Islet precursor cell (in vitro differentiated cells): ENCODE measurements at places on chromosomes 4 and X.

DNA sequence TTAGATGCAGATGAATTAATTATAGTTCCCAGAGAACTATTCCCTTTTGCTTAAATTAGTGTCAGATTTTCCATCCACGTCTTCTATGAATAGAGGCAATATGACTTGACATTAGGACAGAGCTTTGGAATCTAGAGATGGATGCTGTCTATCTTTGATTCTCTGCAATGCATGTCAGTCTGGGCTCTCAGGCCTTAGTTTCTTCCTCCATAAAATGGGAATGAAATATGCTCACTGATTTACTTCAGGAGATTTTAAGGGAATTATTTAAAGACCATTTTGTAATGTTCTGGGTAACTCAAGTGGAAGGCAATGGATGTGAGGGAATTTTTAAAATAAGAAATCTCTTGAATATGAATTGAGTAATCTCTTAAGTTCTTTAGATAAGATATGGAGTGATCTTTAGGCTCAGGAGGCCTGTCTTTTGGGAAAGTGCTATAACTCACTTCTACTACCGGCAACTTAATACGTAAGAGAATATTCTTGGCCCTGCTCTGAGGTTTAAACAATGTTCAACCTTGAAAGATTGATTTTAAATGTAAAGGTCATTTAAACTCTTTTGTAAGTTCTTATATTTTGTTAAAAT, 29.0 kb downstream of the MGST2 start:
- DNase-seq = no peak

GRCh38 chr4:89404530-89404929, 96.9 kb upstream of the GPRIN3 start:
- no peak for DNase-seq

DNA sequence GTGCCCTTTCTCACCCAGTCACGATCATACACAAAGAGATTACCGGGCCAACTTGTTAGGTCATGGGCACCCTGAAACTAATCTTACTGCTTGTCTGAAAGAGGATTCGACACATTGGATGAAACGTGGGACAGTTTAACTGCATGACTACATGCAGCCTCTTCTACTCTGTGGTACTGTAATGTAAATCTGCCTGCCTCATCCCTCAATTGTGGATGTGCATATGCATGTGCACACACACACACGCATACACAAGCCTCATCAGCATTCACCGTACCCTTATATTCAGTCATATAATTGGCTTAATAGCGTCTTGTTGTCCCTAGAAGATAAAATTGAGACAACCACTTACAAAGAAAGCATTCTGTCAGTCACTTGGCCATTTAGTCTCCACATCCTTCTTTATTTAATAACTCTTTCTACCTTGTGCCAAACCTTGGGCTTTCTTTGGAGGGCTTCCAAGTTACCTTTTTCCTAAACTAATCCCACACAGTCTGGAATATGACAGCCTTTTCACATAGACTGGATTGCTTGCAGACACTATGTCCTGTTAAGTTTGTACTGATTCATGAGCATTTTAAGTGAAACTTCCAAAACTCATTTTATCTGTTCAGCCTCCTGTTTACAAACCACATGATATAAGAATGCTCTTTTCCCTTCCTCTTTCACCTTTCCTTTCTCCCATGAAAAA, 132.9 kb downstream of the AFF2 start:
- no peak for DNase-seq

- DNase-seq = no peak
These were observed 61.9 kb upstream of the ENPP6 start for GRCh38 chr4:184279496-184280061.

- DNase-seq = no peak
These were observed 36.7 kb upstream of the STPG2 start for GRCh38 chr4:98179951-98180350.

DNA sequence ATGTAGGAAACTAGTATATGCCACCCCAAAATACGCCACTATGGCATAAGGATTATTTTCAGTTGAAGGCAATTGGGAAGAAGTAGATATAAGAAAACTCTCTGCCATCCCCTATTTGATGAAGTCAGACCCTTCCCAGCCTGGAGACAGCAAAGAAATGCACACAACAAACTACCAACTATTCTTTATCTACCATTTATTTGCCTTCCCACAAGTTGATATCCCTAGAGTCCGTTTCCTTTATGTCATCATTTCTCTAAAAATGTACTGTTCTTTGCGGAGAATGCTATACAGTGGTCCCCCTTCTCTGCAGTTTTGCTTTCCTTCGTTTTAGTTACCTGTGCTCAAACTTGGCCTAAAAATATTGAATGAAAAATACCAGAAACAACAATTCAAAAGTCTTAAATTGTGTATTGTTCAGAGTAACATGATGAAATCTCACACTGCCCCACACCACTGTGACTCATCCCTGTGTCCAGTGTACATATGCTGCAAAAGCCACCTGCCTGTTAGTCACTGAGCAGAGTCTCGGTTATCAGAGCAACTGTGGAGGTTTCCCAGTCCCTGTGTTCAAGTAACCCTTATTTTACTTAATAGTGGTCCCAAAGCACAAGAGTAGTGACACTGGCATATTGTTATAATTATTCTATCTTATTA, 152.3 kb downstream of the WDFY3 start:
- peak; percentile 71 for DNase-seq

- peak; percentile 62 for DNase-seq
These were observed 24.8 kb upstream of the EOLA2 start for GRCh38 chrX:149962859-149963757.

GRCh38 chr4:156775813-156776212, 195.8 kb downstream of the PDGFC start:
- no peak for DNase-seq

GRCh38 chr4:178809921-178810320, 1367.7 kb upstream of the AGA start:
- DNase-seq = no peak

DNA sequence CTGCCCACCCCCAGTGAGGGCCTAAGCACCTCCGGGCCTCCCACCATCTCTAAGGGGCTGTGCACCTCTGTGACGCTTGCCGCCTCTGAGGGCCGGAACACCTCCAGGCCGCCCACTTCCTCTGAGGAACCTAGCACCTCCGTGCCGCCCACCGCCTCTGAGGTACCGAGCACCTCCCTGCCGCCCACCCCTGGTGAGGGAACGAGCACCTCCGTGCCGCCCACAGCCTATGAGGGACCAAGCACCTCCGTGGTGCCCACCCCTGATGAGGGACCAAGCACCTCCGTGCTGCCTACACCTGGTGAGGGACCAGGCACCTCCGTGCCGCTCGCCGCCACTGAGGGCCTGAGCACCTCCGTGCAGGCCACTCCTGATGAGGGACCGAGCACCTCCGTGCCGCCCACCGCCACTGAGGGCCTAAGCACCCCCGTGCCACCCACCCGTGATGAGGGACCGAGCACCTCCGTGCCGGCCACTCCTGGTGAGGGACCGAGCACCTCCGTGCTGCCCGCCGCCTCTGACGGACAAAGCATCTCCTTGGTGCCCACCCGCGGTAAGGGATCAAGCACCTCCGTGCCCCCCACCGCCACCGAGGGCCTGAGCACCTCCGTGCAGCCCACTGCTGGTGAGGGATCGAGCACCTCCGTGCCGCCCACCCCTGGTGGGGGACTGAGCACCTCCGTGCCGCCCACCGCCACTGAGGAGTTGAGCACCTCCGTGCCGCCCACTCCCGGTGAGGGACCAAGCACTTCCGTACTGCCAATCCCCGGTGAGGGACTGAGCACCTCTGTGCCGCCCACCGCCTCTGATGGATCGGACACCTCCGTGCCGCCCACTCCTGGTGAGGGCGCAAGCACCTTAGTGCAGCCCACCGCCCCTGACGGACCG, 977 bp downstream of the MAGEE1 start:
- DNase-seq = peak; percentile 56

DNA sequence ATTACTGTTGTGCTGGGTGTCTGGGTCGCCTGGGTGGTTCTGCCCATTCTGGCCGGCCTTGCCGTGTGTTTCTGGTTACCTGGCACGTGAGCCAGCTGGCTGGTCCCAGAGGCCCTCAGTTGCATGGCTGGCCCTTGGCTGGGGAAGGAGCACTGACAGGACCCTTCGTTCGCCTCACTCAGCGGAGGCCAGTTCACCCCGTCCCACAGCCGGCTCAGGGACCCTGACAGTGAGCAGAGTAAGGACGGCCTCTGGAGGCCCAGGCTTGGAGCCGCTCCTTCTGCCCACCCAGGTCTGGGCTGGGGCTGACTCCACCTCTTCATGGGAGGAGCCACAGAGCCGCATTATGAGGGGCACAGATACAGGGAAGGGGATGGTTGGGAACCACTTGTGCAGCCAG, 20.3 kb upstream of the HGFAC start:
- no peak for DNase-seq

GRCh38 chr4:111991163-111991562, 154.1 kb upstream of the FAM241A start:
- DNase-seq = no peak

DNA sequence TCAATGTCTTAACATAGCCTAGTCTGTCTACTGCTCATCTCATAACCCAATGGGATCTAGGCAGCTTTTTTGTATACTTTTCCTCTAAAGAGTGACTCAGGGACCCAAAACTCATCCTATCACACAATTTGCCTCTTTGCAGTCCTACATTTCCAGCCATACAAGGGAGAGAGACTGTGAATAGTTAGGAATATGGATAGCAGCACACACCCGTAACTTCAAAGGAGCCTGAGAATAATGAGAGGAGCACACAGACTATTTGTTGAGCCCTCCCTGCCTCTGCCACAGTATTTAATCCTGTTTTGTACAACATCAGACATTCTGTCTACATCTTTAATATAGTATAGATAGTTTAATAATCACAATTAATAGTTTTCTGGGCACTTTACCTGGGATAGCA, 83.2 kb downstream of the AREG start:
- DNase-seq = no peak

DNA sequence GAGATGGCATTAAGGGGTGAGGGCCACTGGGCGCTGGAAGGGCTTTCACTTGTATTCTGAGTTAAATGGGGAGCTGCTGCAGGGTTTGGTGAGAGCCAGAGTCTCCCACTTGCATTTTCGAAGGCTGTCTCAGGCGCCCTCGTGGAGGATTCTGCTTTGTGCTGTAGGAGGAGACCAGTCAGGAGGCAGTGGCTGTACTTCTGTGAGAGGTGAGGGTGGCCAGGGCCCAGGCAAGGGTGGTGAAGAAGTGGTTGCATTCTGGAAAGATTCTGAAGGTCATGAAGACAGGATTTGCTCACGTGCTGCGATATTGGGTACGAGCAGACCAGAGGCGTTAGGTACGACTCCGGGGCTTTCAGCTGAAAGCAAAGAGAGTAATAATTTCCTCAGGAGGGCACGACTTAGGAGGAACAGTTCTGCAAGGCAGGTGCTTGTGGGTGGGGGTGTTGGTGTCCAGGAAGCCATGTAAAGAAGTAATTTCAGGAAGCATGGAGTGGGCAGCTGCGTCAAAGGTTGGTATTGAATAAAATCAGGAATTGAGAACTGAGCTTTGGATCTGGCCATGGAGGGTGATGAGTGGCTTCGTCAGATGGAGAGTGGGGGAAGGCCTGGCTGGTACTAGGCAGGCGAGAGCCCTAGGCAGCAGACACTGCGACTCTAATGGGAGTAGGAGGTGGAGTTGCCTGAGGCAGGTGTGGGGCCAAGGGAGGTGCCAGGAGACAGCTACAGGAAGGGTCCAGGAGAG, 18.2 kb downstream of the PIGG start:
- no peak for DNase-seq

GRCh38 chr4:25440478-25441030, 63.5 kb downstream of the ANAPC4 start:
- no peak for DNase-seq

DNA sequence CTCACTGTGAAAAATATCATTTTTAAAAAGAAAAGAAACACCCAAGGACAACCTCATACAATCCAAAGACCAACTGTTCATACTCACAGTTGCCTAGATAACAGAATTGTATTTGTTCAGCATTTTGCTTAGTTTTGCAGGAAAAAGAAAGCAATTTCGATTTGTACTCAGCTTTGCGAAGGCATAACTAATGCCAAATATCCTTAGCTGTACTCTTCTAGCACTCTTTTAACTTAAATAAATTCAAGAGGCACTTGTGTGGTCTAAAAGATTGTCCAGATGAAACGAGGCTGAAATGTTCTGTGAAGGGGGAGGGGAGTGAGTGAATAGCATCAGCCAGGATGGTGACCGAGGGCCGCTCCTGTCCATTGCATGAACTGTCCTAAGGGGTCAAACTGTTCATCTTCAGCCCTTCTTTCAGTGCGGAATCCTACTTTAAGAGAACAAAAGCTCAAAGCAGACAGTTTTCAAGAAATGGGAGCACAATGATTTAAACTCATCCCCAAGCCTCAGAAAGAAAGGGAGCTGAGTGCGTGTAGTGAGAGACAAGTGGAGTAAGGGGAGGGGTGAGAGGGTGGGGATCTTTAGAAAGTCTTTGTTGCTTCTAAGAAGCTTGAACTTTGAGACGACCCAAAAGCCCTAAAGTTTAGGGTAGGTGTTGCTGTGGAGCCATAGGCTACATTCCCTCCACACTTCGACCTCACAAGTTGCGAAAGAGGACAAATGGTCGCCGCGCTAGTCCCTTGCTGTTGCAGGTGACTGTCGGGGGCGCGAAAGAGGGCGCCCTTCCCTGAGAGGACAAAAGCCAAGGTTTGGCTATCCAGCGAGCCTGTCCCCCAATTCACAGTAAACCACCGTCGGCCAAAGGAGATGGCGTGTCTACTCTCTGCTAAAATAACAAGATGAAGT, 4.0 kb upstream of the NEUROG2 start:
- peak; percentile 61 for DNase-seq

GRCh38 chr4:6217716-6218381, 17.5 kb upstream of the JAKMIP1 start:
- DNase-seq = no peak

DNA sequence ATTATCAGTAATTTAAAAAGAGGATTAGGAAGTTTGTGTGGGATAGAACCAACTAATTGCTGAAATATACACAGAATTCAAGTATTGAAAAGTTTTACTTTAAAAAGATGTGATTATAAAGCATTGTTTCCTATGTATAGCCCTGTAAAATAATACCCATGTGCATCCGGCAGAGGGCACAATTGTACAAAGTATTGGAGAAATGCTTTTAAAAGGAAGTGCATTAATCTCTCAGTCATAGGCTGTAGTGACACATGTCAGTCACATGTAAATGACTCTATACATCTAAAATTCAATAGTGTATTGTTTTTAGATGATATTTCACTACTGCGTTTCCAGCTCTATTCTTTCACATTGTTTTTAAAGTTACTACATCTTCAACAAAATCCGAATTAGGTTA, 9.7 kb upstream of the GEMIN8 start:
- DNase-seq = no peak

DNA sequence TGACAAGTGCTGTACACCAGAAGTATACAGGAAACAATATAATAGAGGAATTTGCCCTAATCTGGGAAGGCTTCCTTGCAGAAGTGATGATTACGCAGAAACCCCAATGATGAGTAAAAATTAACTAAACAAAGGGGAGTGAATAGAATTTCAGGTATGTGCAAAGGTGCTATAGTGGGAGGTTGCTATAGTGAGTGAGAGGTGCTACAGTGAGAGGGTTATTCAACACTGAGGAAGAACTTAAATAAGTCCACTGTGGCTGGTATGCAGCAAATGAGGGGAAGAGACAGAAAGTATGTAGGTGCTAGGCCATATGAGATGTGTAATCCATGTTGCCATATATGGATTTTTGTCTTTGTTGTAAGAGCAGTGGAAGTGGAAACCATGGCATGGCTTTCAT, 69.5 kb downstream of the TRIM2 start:
- DNase-seq = no peak
